ENCODE measurements at places on chromosomes 1 and 21. TPM values are rescaled to one million over a fixed set of nuclear protein-coding genes. Genes with fewer than 3 reads are reported as not detected.

Gene FCGR3A
- total RNA-seq = not detected

Gene PPIAL4G
- total RNA-seq = not detected

Gene NT5C1A
- total RNA-seq = not detected

Gene EDN2
- total RNA-seq = 4.7 TPM

Gene NUP210L
- not detected for total RNA-seq

Gene RNU1-2
- not detected for total RNA-seq

All from A549 treated with RU486 at 1 μM for 4 hours (cell line).